ENCODE measurements at places on chromosomes 6 and 20.

- no peak for DNase-seq
These were observed 24.8 kb downstream of the RNF146 start for GRCh38 chr6:127291495-127291894.

DNA sequence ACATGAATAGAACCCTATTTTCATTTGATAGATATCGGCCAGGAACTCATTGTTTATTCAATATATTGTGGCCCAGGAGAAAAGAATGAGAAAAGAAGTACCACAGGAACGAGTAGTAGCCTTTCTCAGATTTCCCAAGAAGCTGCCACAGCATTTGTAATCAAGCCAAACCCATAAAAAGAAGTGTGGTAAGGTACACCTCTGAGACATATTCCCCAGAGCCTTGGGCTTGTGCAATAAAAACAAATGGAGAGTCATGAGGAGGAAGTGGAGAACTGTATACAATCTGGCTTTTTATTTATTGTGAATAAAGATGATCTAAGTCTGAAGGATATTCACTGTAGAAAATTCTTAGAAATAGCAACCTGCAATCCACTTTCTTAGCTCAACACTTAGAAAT is 36.7 kb downstream of the KIF6 start:
- no peak for DNase-seq

GRCh38 chr20:53079828-53080686 is 107.9 kb downstream of the TSHZ2 start:
- no peak for DNase-seq

DNA sequence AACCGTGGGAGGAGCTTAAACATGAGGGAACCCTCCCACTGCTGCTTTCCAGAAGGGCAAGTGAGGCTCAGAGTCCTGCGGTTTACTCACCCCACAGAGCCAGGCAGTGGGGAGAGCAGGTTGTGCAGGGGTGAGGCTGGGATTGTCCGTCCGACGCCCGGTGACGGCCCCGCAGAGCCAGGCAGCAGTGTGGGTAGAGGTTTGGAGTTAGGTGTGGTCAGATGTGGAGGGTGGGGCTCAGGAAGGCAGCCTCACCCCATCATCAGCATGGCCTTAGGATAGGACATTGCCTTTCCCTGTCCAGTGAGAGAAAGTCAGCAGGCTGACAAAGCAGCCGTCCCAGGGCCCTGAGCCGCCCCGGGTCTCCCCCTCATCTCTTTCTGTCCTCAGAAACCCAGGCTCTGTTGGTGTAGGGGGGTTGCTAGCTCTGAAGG is 234.6 kb downstream of the DLL1 start:
- DNase-seq = no peak

GRCh38 chr6:34459899-34460593 is 5.8 kb upstream of the PACSIN1 start:
- peak; percentile 15 for DNase-seq

DNA sequence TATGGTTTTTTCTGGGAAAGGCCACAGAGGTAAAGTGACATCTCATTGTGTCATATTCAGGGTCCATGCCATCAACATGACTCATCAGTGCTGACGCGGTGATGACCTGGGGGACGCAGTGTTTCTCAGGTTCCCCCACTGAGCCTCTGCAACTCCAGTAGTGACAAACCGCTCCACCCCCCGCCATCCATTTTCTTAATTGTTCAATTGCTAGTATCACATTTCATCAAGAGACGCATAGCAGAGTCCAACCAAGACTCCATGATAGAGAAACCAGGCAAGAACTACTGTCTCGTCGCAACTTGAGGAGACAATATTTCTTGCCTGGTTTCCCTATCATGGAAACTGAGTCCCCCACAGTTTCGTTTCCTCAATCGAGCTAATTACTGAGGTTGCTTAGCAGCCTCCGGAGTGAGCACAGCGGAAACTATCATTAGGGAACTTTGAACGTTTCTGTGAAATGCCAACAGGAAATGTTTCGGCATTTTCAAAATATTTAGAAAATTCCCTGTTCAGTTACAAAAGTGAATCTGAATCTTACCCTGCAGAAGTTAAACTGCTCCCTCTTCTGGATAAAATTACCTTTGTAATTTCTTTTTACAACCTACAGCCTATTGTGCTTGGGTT is 12.2 kb upstream of the SERPINB1 start:
- peak; percentile 82 for DNase-seq

DNA sequence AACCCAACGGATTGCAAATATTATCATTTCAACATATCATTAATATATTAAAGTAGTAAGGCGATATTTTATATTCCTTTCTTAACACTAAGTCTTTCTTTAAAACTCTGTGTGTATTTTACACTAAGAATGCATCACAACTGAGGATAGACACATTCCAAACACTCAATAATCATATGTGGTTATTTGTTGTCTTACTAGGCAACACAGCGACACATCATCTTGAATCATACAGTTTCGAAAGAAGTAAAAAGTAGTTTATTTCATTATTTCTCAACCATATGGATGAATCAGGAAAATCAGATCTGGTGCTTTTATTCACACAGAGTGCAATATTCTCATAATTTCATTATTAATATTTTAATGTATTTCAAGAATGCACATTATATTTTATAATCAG is 662.4 kb downstream of the EPHA7 start:
- DNase-seq = no peak

GRCh38 chr6:3836566-3836965 is 12.6 kb upstream of the FAM50B start:
- no peak for DNase-seq

GRCh38 chr6:170176136-170176897 is 114.6 kb downstream of the DLL1 start:
- DNase-seq = no peak
